ENCODE measurements at places on chromosomes 4 and X.

GRCh38 chr4:153241970-153242838 is 38.0 kb downstream of the TRIM2 start:
- no peak for DNase-seq

DNA sequence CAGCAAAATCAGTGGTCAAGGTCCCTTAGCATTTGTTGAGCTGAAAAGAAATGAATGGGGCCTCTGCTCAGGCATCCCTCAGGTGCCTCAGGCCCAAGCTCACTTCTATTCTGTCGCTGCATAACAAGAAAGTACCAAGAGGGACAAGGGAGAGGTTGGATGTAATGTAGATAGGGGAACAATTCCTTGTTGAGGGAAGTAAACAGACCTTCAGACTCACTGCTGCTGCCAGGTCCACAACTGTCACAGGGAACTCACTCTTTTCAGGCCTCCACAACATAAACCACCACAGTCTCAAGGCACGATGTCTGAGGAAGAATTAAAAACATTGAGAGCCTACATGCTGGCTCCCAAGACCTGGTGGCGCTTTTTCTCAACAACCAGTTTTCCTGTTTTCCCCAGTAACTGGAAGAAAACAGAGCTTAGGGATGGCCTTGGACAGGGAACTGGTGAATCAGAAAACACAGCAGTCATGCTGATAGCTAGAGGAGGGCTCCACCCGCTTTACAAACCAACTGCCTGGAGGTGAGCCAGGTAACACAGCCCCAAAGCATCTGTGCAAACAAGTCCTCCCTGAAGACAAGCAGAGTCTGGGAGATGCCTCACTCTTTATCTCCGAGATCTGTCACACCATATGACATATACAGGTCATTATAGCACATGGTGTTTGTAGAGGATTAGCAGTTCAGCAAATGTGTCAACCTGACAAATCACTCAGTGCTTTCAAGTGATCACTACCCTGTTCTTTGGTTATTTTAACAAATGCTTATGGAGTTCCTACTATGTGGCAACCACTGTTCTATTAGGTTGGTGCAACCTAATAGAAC is 14.3 kb upstream of the AWAT1 start:
- DNase-seq, result no peak

GRCh38 chr4:138669479-138670315 is 345.9 kb upstream of the NOCT start:
- DNase-seq, result no peak

GRCh38 chr4:94419956-94420355 is 31.8 kb upstream of the PDLIM5 start:
- DNase-seq, result no peak

GRCh38 chr4:22969287-22969896 is 276.7 kb downstream of the GBA3 start:
- no peak for DNase-seq

DNA sequence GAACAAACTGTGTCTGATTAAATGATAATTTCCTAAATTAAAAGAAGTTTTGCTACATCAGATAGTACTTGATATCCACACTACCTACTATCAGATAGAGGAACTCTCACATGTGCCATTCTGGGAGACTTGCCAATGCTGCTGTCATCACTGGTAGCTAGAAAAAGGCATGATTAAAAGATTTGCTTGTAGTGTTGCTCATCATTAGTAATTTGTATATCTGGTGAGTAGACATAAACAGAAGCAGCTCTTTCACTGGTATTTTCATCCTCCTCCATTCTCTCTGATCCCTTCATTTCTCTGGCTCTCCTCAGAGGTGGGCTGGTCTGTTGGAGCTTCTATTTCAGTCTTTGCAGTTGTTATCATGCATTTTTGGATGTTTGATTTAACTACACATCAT is 56.0 kb downstream of the SPRY1 start:
- DNase-seq, result peak; percentile 19

DNA sequence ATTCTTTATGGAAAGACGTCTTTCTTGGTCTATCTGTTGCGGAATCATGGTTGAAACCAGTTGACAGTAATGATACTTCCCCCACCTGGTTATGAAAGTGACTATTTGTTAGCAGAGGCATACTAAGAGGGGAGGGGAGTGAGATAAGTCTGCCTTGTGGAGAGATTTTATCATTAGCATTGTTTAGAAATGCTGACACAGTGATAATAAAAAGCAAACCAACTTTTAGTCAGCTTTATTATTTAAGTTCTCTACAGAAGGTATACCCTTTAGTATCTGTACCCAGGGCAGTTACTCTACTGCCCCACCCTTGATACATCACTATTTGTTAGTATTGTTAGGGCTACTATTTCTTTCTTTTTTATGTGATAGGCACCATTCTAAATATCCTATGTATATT is 26.9 kb upstream of the IL1RAPL2 start:
- DNase-seq, result no peak

- no peak for DNase-seq
Measured at GRCh38 chrX:154805696-154806091, 409 bp upstream of the MPP1 start.

DNA sequence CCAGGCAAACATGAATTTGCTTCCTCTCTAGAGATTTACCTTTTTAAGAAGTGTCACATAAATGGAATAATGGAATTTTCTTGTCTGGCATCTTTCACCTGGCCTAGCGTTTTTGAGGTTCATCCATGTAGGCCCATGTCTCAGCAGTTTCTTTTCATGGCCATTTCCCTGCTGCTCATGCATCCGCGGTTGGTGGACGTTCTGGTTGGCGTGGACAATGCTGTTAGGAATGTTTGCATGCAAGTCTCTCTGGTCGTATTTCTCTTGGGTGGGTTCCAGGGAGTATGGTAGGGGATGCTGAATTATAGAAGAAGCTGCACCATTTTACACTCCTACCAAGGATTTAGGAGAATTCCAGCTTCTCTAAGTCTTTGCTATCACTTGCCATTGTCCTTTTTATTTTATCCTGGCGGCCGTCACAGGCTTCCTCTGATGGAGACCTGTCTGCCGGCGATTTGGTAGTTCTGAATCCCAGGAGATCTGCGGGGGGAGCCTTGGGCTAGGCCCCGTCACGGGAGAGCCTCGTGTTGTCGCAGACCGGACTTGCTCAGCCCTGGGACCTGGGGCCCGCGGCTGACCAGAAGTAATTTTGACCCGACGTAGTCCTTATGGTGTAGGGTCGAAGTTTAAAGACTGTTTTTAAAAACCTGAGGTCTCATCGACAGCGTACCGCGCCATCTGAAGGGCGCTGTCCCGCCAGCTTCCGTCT is 56.9 kb upstream of the TADA2B start:
- no peak for DNase-seq

GRCh38 chr4:37816006-37816405 is 10.5 kb upstream of the PGM2 start:
- no peak for DNase-seq

DNA sequence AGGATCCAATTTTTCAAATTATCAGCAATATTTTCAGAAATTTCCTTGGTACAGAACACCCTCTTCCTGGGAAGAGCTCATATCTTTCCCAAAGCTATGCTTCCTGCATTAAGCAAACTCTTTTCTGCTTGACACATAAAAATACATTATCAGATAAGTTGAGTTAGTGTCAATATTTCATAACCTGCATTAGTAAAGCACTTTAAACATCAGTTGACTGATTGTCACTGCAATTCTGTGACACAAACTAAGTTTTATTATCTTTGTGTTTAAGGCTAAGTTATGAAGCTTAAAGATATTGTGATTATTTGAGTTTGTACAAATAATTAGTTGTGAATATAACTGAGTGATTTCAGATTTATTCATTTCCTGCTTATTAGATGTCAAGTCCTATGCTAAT is 1045.4 kb upstream of the GRID2 start:
- no peak for DNase-seq

DNA sequence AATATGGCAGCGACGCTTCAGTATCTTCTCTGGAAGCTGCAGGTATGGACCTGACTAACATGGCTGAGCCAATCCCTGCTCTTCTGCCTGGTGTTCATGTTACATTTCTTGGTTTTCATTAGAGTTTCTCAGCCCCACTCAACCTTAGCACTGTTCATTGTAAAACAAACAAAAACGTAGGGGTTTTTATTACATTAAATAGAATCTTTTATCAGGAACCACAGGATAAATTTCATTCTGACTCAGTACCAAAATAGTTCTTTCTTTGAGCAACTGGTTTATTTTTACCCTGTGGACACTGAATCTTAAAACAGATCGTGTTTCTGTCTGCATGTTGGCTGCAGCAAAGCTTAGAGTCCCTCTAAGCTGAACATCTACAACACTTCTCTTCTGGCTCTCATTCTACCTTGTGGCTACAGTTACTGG is 27.1 kb downstream of the FHIP1A start:
- no peak for DNase-seq

- no peak for DNase-seq
Measured at GRCh38 chr4:158871335-158871724, 102.5 kb downstream of the FNIP2 start.

GRCh38 chr4:108544481-108544880 is 75.9 kb upstream of the RPL34 start:
- DNase-seq, result no peak

GRCh38 chr4:152363086-152363485 is 172.8 kb downstream of the FBXW7 start:
- DNase-seq, result no peak

Measured in activated naive CD8-positive, alpha-beta T cell treated with anti-CD3 and anti-CD28 coated beads for 36 hours (primary cell).